Stimulated activated CD4-positive, alpha-beta T cell treated with anti-CD3 and anti-CD28 coated beads, Interleukin-4, amount 100 ng/mL, for 4 hours (primary cell): ENCODE measurements at places on chromosomes 2 and 18.
A peak's percentile ranks its signal among the peaks of the same experiment; 100 is the strongest.

DNA sequence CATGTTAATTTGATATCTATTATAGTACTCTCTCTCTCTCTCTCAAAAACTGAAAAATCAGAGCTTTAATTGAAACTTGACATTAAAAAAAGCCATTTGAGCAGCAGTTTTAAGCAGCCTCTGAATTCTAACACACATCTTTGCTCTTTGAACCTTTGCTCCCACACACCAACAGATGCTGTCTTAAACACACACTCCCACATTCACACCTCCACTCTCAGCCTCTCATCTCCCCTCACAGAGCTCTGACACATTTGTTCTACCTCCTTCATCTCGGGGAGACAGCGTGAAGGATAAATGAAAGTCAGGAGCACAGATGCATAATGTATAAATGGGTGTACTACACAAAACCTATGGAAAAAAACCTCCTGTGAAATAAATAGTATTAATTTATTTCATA is 95.2 kb downstream of the NAB1 start:
- DNase-seq, result no peak

DNA sequence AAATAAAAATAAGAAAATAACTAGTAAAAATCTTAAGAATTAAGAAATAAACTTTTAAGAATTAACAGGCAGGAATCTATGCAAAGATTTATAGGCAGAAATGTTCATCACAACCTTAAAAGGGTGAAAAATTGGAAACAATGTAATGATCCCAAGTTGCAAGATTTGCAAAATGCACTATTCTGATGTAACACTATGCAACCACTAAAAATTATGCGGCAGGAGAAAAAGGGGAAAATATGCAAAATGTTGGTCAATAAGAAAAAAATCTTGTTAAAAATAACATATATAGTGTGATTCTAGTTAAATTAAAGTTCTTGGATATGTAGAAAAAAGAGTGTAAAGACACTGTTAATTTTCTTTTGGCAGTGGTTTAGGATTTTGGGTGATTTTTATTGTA is 132.8 kb downstream of the UPP2 start:
- DNase-seq, result no peak

DNA sequence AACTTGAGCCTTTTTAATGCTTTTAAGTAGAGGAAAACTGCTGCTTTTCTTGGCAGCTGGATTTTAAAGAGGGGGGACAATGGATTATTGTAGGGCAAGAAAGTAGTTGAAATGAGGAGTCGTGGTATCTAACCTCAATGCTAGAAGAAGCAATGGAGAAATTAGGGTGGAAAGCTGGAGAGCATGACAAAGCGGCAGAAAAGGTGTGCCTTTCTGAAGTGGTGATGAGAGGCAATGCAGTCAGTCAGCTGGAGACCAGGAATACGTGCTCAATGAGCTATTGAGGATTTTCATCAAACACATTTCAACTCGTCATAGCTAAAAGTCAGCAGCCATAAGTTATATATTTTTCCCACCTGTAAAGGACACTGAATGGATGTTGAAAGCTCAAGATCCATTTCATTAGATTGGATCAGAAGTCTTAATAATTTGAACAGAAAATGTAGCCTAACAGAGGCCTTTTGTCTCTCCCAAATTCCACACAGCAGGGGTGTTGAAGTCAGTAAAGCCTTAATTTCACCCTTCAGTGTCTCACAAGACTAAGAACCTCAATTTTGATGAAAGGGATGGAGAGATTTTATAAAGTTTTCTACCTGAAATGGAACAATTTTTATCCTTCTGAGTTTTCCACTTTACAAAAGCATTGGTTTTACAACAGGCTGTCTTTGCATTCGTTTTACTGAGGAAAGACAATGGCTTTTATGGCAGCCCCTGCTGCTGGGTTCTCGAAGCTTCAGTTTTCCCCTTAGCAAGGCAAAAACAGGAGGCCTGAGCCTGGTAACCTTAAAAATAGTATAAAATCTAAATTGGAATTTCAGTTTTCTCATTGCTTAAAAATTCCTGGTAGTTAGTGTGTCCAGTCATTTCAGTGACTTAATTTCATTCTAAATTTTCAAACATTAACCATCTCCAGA is 131.1 kb downstream of the CCDC102B start:
- DNase-seq, result no peak

- DNase-seq, result peak; percentile 79
Observed at GRCh38 chr2:219441451-219442255, 7.0 kb downstream of the SPEG start.

DNA sequence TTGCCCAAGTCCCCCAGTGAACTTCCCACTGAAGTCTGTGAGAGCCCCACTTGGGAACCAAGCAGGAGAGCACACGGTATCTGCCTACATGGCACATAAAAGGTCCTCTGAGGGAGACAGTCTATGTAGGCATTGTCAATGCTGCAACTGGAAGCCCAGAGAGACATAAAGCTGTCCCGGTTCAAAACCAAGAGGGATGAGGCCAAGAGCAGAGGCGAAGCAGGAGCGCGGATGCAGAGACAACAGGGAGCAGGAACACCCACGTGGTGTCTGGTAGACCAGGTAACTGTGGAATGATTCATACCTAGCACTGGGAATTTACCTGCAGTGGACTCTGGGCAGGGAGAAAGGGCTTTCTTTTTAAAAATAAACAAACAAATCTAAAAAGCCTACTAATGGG is 233.1 kb upstream of the SOX11 start:
- no peak for DNase-seq

DNA sequence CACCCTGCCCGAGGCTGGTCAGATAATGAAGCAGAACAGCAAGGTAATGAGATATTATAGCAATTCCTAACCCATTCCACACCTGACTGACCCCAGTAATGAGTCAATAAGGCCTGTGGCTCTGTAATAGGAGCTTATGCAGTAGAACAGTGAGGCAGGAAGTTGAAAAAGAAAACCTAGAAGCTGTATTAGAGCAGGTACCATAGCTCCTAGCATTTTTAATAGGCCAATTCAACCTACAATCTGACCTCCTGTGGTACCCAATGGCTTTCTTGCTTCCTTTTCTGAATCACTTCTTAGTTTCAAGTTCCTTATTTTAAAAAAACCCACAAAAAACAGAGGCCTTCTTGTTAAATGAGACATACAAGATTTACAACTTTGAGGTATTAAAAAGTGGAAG is 43.6 kb upstream of the MAP2 start:
- DNase-seq, result no peak

GRCh38 chr2:84902526-84902925 is 2.9 kb upstream of the TMSB10 start:
- no peak for DNase-seq

GRCh38 chr2:105809723-105810122 is 65.0 kb downstream of the NCK2 start:
- no peak for DNase-seq

GRCh38 chr2:206708286-206708685 is 9.9 kb downstream of the DYTN start:
- no peak for DNase-seq

DNA sequence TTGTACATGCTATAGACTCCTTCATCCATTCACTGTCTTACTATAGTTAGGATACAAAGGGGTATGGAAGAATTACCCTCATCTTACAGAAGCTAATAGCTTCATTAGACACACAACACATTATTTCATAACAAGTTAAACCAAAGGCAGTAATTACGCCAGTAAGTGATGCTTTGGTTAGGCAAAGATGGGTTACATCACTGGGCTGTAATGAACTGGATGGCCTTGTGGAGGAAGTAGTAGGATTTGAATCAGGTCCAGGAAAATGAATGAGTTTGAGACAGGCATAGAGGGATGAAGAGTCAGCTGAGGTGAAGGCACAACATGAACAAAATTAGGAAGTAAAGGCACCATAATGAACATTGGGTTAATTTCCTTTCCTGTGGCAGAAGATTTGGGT is 80.1 kb downstream of the SOCS6 start:
- no peak for DNase-seq

GRCh38 chr2:221787561-221787960 is 215.5 kb upstream of the EPHA4 start:
- no peak for DNase-seq

DNA sequence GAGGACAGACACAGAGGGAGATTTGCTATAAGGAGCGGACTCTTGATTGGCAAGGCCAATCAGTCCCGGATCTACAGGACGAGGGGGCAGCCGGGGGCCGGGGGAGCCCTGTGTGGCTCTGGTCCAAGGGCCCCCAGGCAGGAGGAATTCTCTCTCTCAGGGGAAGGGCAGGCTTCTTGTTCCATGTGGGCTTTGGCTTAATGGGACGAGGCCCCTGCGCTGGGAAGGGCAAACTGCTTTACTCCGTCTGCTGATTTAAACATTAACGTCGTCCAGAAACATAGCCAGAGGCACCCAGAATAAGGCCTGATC is 75.9 kb downstream of the TMEM18 start:
- no peak for DNase-seq

GRCh38 chr2:159922563-159922962 is 124.6 kb upstream of the CD302 start:
- no peak for DNase-seq

GRCh38 chr2:1745171-1746023 is 1.1 kb upstream of the PXDN start:
- no peak for DNase-seq

- DNase-seq, result no peak
Observed at GRCh38 chr2:237092920-237093781, 7.5 kb downstream of the COPS8 start.

GRCh38 chr2:240250150-240250984 is 109.9 kb upstream of the OTOS start:
- no peak for DNase-seq

DNA sequence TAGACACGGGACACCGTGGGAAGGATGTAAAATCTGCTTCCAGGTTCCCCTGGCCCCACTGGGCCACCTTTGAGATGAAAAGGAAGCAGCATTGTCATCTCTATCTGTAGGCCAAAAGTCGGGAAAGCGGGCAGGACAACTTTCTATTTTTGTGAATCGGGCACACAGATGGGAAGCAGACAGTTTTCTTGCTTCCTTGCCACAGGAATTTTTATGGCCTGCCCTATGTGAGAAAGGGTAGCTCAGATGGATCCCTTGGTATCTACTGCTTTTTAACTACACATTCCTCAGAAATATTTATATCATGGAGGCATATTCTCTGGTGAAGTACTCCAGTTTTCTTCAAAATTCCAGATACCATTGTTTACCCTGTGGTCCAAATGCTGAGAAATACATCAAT is 735.5 kb downstream of the CBLN2 start:
- DNase-seq, result no peak

DNA sequence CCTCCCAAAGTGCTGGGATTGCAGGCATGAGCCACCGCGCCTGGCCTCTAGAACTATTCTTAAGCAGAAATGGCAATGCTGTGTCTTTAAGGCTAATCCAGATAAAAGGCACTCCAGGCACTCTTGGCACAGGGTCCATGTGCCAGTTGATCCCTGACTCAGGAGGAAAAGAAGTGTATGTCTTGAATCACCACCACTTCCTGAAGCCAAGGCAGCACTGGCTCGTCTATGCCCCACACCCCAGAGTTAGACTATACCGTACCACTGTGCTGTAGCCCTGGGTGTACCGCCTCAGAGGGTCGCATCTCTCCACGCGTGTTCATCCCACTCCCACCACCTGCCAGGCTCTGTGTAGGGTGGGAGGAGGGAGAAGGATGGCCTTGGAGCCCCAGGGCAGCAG is 9.0 kb downstream of the TNFRSF11A start:
- DNase-seq, result no peak

GRCh38 chr2:120866483-120867140 is 130.9 kb downstream of the GLI2 start:
- no peak for DNase-seq

DNA sequence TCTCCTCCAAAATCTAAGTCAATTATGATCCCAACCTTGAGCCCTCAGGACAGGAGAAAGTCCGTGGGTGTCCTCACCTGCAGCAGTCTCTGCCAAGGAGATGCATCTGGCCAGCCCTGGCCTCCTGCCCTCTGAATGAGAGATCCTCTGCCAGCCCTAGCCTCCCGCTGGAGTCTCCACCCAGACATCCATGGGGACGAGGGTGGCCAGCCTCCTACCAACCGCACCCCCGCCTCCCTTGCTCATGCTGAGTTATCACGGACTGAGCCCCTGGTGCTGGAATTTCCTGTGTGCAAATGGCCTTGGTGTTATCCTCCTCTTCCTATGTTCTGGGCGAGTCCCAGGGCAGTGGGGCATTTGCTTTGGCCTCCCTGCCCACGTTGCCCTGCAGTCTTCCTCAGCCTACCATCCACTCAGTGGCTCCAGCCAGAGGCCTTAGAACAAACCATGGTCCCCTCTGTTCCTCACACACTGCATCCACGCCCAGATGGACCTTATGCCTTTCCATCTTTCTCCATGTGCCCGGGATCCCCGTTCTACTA is 116.4 kb downstream of the ACKR3 start:
- DNase-seq, result no peak

- no peak for DNase-seq
Observed at GRCh38 chr18:26545335-26546123, 2.8 kb downstream of the KCTD1 start.

- DNase-seq, result no peak
Observed at GRCh38 chr2:15302154-15302553, 259.0 kb downstream of the NBAS start.
